ENCODE measurements at places on chromosomes 5 and 9. TPM values are rescaled to one million over a fixed set of nuclear protein-coding genes. Genes with fewer than 3 reads are reported as not detected.

DNA sequence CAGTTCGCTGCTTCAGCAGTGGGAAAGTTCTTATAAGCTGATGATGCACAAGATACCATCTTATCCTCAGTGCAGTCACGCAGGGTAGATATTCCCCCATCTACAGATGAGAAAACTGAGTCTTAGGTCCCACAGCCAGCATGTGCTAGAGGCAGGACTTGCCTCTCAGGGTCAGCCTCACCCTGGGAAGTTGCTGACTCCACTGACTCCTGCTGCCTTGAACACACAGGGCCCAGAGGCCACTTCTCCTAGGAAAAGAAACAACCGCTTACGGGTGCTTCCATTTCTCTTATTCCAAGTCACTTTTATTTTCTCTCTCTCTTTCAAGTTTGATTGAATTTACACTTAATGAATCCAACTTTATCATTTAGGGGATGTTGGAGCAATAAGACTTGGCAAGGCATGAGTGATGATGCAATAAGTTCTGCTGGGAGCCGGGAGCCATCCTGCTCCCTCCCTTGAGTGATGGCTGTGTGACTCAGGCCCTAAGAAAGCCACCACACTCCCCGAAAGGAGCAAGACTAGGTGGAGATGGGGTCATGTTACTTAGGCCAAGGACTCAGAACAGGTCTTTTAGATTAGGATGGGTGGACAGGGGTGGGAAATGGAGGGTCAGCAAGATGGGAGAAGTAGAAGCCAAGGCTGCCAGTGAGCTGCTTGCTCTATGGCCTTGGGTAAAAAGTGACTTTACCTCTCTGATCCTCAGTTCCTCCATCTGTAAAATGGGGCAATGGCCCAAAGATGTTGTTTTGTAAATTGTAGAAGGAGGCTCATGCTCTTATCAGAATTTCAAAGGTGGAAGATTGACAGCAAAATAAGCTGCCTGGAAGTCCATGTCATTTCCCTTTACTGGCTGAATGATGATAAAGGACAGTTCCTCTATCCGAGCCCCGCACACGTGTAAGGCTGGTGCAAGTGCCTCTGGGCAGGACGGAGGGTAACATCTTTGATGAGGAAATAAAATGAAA, 67.4 kb upstream of the ZNF618 start:
- DNase-seq, result no peak

DNA sequence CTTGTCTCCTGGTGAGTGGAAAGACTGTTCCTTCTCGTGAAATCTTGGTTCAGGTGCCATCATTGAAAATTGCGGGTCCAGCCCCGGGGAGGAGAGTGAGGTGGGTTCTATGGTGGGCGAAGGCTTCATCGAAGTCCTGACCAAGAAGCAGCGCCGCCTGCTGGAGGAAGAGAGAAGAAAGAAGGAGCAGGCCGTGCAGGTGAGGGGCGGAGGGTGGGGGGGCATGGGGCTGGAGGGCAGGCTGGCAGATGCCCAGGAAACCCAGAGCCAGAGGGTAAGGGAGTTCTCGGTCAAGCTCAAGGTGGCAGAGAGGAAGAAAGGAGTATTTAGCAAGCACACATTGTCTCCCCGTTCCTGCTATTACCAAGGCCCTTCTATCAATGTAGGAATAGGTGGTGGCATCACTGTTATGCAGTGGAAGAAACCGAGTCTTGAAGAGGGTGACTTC, 24.3 kb upstream of the POMT1 start:
- peak; percentile 79 for DNase-seq

DNA sequence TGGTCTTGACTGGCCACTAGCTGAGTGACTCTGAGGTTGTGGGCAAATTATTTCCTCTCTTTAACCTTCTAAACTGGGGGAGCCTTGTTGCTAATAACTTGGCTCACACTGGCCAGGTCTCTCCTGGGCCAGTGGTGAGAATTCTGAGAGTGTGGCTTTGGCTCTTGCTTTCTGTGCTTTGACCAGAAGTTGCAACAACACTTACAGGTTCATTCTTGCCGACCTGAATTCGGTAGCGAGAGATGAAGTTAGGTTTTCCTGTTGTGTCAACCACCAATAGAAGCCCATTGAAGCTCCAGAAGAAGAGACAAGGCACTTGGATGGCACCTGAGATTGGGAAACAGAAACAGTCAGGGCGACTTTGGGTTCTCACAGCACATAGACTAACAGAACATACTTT, 19.8 kb downstream of the FAXDC2 start:
- no peak for DNase-seq

GNA14 gene
- total RNA-seq, result 5.0 TPM

DOCK8 gene
- total RNA-seq, result 44.0 TPM

SGCD gene
- 5.8 TPM for total RNA-seq

DNA sequence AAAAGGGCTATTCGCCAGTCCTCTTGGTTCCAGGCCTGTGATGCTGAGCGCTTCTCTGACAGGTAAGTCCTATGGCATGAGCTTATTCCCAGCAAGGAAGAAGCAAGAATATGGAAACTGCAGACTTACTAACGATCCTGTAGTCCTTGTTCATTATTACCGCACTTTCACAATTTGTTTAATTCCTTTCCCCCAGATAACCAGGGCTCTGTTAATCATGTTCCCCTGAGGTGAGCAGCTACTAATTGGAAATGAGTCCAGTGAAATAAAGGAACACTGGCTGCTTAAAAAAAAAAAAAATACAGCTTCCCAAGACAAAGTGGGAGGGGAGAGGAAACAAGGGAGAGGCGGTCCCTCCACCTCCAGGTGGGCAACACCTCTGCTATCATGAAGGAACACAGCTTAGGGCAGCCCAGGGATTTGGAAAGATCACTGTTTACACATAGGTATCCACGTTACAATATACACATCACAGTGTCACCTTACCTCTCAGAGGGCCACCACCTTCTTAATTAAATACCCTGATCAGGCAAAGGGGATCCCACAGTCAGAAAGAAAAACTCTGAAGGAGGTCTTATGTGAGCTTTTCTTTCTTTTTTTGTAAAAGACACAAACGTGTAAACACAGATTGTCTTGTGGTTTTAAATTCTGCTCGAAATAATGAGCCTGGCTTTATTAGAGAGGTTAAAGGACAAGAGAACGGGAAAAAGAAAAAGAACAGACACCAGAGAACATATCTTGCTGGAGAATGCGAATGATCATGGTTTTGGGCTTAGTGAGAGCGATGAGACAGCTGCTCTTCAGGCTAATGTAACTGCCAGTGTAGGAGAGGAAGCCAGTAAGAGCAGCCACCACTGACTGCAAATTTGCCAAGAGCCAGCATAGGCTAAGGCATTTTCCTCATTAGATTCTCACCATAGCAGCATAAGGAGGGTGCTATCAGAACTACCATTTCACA, 258.6 kb downstream of the CRB2 start:
- DNase-seq, result no peak

ADAMTS12 gene
- total RNA-seq, result 17.1 TPM

GRCh38 chr5:137754961-137755762, 999 bp upstream of the HNRNPA0 start:
- no peak for DNase-seq

DNA sequence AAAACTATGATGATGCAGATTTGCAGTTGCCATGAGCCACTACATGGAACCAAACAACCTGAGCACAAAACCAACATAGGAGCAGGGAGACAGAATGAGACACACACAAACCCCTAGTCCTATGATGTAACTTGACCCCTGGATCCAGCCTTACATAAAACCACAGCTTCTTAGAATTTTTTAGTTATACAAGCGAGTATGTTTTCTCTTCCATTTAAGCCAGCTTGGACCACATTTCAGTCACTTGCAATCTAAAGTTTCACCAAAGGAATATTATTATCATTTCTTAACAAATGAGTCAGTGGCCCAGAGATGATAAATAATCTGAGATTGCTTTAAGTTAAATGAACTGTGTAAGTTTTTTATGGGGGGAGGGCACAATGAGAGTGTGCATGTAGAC, 6.8 kb downstream of the SPOCK1 start:
- DNase-seq, result no peak

- DNase-seq, result no peak
Measured at GRCh38 chr9:120259100-120259499, 320.9 kb downstream of the CDK5RAP2 start.

- no peak for DNase-seq
Measured at GRCh38 chr9:18233776-18234445, 240.0 kb upstream of the ADAMTSL1 start.

SMIM33 gene
- 0.87 TPM for total RNA-seq

All from stomach (tissue), 19 donors.